ENCODE measurements at places on chromosomes 1 and 21. TPM values are rescaled to one million over a fixed set of nuclear protein-coding genes. Genes with fewer than 3 reads are reported as not detected.

- no peak for DNase-seq
These were observed 5.2 kb downstream of the KHDC4 start for GRCh38 chr1:155929057-155929456.

Gene BRINP2
- not detected for total RNA-seq

- DNase-seq, result no peak
These were observed 9.5 kb upstream of the F13B start for GRCh38 chr1:197076585-197076984.

GRCh38 chr1:216923601-216924000 lies 200.4 kb upstream of the ESRRG start:
- no peak for DNase-seq

Gene PLD5
- 3.7 TPM for total RNA-seq

Gene CFHR3
- 1.4 TPM for total RNA-seq

DNA sequence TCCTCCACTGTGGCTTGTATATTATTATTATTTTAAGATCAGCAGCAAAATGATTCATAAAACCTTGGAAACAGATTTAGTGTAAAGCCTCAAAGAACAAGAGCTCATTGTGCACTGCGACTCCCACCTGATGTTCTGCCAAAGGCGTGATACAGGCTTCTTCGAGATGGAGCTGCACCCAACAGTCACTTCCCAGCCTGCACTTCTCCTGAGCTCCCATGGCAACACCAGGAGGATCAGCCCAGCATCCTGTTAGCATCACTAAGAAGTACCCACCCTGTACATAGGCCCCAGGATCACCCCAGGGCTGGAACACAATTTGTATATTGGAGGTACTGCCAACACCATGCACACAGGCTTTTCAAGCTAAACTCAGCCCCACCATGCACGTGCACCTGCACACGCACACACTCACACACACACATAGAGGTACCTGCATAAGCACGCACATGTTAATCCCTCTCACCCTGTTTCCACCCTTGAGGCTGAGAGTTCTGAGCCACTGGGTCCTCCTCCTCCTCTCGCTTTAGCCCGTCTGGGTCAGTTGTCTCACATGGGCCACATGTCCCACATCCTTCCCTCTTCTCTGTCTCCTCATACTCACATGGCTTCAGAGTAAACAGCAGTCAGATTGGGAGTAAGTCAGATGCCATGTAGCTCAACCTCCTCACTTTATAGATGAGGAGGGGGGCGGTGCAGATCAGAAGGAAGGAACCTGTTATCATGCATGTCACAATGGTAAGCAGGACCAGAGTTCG lies 281.9 kb upstream of the POU3F1 start:
- no peak for DNase-seq

DNA sequence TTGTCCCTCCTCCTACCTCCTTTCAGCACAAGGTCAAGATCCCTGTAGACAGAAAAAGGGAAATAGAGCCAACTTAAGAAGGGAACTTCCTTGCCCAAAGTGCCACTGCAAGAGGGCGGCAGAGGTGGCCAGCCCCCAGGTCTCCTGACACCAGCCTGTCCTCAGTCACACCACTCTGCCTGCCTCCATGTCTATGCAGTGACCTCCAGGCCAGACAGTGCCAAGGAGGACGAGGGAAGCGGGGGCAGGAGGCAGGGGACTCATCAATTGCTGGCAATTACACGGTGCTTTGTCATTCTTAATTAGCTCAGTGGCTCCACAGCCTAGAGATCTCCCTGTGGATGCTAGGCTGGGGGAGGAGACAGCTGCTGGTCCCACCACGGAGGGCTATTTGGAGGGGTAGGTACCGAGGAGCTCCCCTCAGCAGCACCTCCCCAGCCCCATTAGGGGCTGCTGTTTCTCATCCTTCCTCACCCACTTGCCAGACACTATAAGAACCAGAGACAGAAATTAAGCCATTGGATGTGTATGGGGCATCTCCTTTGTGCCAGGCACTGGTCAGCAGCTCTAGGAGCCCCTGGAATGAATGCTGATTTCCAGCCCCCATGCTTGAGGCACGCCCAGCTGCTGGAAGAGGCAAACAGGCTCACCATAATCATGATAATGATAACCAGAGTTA lies 6.1 kb upstream of the LDLRAP1 start:
- no peak for DNase-seq

Gene ADORA1
- total RNA-seq, result 1.3 TPM

Gene PGLYRP3
- not detected for total RNA-seq

- no peak for DNase-seq
These were observed 99.7 kb upstream of the WLS start for GRCh38 chr1:68332041-68332440.

GRCh38 chr1:179082333-179082998 lies 596 bp downstream of the TOR3A start:
- peak; percentile 63 for DNase-seq

Gene PLEKHN1
- total RNA-seq, result 2.0 TPM

DNA sequence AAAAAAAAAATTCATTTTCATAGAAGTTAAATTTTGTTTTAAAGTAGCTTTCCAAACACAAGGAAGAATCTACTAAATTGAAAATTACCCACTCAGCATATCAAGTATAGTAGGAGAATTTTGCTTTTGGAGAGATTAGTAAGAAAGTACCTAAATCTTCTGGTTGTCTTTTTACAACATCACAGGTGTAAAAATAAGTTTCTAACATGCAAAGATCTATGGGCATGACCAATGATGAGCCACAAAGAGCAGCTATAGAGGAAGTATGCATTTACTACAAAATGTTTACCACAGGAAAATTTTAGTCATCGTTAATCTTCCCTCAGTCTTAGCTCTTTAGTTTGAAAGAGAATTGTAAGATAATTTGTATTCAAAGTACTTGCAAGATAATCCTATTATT lies 28.1 kb downstream of the ANGPTL3 start:
- no peak for DNase-seq

GRCh38 chr1:211885747-211886522 lies 55.4 kb upstream of the LPGAT1 start:
- DNase-seq, result no peak

- no peak for DNase-seq
These were observed 1.6 kb upstream of the NPHP4 start for GRCh38 chr1:5993556-5994491.

- no peak for DNase-seq
These were observed 23.2 kb upstream of the C1orf146 start for GRCh38 chr1:92194511-92194910.

DNA sequence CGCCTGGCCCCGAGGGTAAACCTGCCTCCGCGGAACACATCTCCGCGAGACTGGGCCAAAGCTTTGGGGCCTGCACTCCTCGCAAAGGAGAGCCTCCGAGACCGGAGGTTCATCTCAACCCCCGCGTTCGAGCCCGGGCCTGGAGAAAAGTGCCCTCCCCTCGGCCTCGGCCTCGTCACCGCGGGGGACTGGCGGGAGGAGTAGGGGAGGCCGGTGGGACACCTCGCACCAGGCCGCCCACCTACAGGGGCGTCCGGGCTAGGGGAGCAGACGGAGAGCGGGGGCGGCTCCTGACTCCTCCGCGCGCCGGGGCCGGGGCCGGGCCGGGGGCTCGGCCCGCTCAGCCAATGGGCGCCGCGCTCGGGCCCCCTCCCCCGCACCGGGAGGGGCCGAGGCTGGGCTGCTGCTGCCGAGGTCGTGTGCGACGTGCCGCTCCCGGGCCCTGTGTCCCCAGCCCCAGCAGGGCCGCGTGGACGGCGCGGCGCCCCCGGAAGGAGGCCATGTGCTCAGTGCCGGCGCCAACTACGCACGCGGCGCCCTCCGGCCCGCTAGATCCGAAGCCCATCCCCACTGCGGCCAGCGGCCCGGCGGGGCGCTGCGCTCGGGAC lies 684 bp downstream of the SLC2A1 start:
- no peak for DNase-seq

Gene KRTAP15-1
- total RNA-seq, result not detected

Gene SPRR2A
- total RNA-seq, result not detected

Gene CFHR4
- total RNA-seq, result not detected

DNA sequence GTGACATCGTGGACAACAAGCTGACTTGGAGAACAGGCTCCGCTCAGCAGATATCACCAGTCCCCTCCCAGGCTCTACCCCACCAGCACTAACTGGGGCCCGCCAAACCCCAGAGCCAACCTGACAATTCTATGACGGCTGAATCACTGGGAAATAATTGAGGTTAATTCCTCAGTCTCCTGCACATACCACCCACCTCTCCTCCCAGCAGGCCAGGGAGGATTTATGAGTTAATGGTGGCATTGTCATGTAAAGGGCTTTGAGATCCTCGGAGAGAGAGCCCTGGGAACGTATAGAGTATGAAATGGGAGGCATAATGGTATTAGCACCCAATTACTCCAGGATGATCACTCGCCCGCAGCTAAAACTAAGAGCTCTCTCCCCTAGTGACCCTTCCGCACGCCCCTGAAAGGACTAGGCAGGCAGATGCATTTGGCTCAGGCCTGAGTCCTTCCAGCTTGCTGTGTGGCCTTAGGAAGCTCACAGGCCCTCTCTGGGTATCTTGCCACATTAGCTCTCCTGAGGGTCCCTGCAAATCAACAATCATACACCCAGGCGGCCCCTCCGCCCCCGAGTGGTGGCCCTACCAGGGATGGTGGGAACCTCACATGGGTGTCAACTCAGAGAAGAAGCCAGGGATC lies 27.3 kb upstream of the PAX7 start:
- DNase-seq, result no peak

- DNase-seq, result no peak
These were observed 213.9 kb downstream of the SEC16B start for GRCh38 chr1:177755851-177756560.

Gene VTCN1
- total RNA-seq, result 0.33 TPM

Gene SELL
- total RNA-seq, result not detected

GRCh38 chr1:115377411-115377810 lies 39.4 kb upstream of the NGF start:
- no peak for DNase-seq

All from H9 (cell line).